Smooth muscle cell of the brain vasculature (primary cell): ENCODE measurements at places on chromosomes 4 and X.

GRCh38 chr4:3201718-3202702, 46.9 kb upstream of the MSANTD1 start:
- DNase-seq, result no peak

DNA sequence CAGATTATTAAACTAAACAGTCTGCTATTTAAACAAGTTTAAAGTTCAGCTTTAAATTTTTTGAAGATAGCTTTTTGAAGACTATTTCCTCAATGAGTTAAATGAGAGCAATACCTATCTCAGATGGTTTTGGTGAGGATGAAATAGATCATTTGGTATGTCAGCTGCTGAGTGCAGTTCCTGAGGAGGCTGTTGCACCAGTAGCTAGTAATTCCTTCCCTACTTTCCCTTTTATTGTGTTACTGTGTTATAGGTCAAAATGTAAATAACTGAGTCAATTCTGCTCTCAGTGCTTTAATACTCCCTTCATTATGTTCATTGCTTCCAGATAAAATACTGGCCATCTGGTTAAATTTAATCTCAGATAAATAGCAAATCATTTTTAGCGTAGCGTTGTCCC, 48.6 kb downstream of the BMPR1B start:
- no peak for DNase-seq

- DNase-seq, result no peak
These were observed 37.7 kb upstream of the ARAF start for GRCh38 chrX:47523297-47523696.

DNA sequence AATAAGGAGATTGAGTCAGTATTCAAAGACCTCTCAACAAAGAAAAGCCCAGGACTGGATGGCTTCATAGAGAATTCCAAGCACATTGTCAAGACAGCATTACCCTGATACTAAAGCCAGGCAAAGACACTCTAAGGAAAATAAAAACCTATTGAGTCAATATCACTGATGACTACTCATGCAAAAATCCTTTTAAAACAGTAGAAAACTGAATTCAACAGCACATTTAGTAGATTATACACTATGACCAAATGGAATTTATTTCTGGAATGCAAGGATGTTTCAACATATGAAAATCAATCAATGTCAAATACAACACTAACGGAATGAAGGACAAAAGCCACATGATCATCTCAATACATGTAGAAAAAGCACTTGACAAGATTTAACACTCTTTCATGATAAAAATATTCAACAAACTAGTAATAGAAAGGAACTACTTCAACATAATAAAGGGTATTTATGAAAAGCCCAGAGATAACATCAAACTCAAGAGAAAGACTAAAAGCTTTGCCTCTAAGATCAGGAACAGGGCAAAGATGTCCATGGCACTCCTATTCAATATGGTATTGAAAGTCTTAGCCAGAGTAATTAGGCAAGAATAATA, 633.3 kb downstream of the ANKRD50 start:
- no peak for DNase-seq

GRCh38 chrX:46649421-46650260, 76.1 kb downstream of the CHST7 start:
- peak; percentile 50 for DNase-seq

DNA sequence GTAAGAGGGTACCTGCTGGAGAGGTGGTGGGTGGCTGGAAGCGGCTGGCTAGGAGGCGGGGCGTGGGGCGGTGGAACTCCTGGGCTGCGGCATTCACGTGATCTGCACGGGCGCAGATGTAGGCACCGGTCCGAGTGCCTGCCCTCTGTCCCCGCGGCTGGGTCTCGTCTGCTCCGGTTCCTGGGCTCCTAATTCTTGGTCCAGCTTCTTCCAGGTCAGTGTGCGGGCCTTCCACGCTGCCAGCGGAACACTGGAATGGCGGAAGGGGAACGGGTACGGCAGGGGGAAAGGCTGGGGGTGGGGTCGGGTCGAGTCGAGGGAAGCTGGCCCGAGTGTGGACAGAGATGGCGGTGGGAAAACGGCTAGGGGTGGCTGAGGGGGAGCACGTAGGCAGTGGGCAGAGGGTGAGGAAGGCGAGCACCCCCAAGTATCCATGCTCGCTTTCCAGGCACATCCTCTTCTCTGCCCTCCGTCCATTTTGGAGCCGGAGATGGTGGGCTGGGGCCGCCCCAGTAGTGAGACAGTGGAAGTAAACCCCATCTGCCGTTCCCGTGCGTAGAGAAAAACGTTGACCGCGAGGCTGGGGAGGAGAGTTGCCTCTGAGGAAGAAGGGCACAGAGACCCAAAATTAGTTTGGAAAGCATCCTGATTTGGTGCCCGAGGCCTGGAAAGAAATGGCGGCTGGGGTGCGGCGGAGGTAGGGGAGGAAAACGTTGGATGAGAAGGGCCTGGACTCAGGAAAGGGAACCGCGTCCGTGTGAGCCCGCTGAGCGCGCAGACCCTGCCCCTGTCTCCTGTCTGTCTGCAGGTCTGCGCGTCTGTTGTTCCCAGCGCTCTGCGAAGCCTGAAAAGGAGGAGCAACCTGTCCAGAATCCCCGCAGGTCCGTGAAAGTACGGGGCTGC, at the start of gene TCEAL4:
Gene TCEAL4, plus strand, starts transcription at position 105 of the 903 bp plus-strand sequence. CDS start 1,161 bp downstream, outside the sequence.
- no peak for DNase-seq

GRCh38 chr4:140523857-140524742, at the start of gene ELMOD2:
Gene ELMOD2, plus strand, starts transcription at chr4:140524168. Its CDS starts 1,261 bp downstream, at chr4:140525429.
- peak; percentile 90 for DNase-seq

- DNase-seq, result no peak
These were observed 161.8 kb downstream of the FAM47A start for GRCh38 chrX:33970028-33970967.

- no peak for DNase-seq
These were observed 85.7 kb downstream of the TSPAN5 start for GRCh38 chr4:98572697-98573096.

DNA sequence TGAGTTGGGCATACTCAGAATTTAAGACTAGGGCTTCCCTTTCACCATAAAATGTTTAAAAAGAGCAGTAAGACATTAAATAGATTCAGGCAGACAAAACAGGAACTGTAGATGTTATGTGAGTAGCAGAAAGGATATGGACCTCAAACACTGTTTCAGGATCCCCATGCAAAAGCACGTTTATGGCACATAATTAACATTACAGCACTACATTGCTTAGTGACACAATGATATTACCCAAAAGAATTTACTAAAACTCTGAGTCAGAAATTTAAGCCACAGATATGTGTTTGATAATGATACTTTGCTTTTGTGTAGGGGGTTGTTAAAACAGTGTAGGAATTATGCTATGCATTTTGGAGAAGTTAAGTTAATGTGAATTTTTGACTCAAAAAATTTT, 266.3 kb downstream of the PDGFC start:
- DNase-seq, result no peak
